ENCODE measurements at places on chromosomes 7 and 10. TPM values are rescaled to one million over a fixed set of nuclear protein-coding genes. Genes with fewer than 3 reads are reported as not detected.

ELMO1 gene
- total RNA-seq, result 145 TPM

CPEB3 gene
- 23.2 TPM for total RNA-seq

PRTFDC1 gene
- total RNA-seq, result 31.6 TPM

MSMB gene
- not detected for total RNA-seq

FANK1 gene
- 2.2 TPM for total RNA-seq

ZNF117 gene
- 103 TPM for total RNA-seq

CPED1 gene
- total RNA-seq, result 1.3 TPM

SUN3 gene
- total RNA-seq, result not detected

LDB3 gene
- total RNA-seq, result not detected

CRPPA gene
- total RNA-seq, result 7.2 TPM

COPG2 gene
- 51.3 TPM for total RNA-seq
